ENCODE measurements at places on chromosomes 11 and 22.

- DNase-seq: no peak
Observed at GRCh38 chr11:13135385-13136271, 126.5 kb downstream of the RASSF10 start.

DNA sequence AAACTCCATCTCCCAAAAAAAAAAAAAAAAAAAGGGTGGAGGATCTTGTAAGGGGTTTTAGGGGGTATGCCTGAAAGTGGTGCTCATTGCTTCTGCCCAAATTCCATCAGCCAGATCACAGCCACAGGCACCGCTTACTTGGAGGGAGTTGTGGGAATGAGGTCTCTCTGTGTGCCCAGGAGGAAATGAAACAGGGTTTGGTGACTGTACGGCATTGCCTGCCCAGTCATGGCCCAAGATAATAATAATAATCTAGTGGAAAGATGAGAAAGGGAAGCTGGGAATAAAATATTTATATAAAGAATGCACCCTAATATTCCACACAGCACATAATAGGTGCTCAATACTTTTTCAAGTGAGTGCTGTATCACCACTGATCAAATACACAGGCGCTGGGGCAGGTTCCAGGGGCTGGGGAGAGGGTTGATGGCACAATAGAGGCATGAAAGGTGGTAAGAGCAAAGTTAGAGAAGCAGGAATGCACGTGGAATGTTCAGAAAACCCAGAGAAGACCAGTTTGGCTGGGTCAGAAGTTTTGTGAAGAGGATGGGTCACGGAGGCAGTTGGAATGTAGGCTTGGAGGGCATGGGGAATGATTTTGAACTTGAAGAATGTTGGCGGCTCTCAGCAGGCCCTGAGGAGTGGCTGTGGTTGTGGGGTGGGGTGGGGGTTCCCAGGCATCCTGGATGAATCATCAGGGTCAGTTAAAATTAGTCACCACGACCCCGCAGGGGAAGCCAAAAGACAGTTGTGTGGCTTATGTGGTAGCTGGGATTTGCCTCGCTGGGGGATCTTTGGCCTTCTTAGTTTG lies 12.5 kb upstream of the MB start:
- DNase-seq: no peak

- DNase-seq: no peak
Observed at GRCh38 chr11:70115778-70116177, 37.7 kb downstream of the ANO1 start.

GRCh38 chr11:112392904-112393303 lies 132.2 kb upstream of the PLET1 start:
- DNase-seq: no peak

DNA sequence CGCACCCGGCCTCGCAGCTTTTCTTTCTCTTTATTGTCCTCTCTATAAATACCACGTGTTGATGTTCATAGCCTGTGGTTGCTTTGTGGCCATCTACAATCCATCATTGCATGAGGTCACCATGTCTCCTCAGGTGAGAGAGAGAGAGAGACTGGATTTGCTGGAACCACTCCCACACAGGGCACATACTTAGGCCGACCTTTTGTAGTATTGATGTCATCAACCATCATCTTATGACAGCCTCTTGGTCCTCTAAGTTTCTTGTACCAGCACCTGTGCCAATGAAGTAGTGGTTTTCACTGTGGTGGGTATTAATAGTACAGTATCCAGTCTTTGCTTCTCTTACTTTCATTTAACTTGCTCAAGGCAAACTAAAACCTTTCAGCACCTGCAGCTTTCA lies 22.8 kb upstream of the P2RY6 start:
- DNase-seq: no peak

DNA sequence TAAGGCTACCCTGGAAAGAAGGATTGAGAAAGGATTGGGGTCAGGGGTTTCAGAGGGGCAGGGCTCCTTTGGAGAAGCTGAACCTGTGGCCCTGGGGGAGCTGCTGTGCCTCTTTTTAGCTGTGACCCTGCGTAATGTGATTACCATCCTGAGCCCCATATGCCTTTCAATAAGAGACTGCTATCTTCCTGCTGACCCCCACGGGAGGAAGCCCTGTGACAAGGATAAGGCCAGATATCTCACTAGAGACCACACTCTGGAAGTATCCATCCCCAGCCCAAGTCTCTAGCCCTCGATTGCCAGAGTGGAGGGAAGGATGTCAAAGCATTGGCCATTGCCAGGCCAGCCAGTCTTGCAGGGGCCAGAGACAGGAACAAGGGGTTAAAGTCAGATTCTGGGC lies 4.8 kb upstream of the SLC39A13 start:
- DNase-seq: no peak

Measured in activated CD4-positive, CD25-positive, alpha-beta regulatory T cell (primary cell).